ENCODE measurements at places on chromosomes 7 and 10. TPM values are rescaled to one million over a fixed set of nuclear protein-coding genes. Genes with fewer than 3 reads are reported as not detected.
A peak's percentile ranks its signal among the peaks of the same experiment; 100 is the strongest.

CFAP58 gene
- polyA plus RNA-seq = 0.30 TPM

PRSS37 gene
- polyA plus RNA-seq = not detected

DNA sequence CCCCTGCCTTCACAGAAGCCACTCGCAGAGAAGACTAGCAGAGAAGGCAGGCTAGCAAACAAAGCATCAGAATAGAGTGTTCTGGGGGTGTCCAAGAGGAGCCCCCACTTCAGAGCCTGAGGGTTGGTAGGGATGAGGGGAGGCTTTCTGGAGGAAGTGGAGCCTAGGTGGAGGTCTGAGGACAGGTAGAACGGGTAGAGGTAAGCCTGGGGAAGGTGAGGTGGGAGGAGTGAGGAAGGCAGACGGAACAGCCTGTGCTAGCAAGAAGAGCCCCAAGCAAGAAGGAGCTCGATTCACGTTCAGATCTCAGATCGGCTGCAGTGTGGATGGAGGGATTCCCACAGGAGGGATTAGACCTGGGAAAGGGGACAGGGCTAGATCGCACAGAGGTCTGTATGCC, 66.0 kb upstream of the DUSP5 start:
- no peak for DNase-seq

- no peak for DNase-seq
Observed at GRCh38 chr10:19098803-19099202, 50.2 kb downstream of the MALRD1 start.

- no peak for DNase-seq
Observed at GRCh38 chr10:71197955-71198354, 14.4 kb upstream of the UNC5B start.

- DNase-seq = peak; percentile 20
Observed at GRCh38 chr7:41255716-41256115, 447.2 kb downstream of the INHBA start.

GRCh38 chr7:130374507-130374906, 5.8 kb upstream of the CPA1 start:
- DNase-seq = no peak

DNA sequence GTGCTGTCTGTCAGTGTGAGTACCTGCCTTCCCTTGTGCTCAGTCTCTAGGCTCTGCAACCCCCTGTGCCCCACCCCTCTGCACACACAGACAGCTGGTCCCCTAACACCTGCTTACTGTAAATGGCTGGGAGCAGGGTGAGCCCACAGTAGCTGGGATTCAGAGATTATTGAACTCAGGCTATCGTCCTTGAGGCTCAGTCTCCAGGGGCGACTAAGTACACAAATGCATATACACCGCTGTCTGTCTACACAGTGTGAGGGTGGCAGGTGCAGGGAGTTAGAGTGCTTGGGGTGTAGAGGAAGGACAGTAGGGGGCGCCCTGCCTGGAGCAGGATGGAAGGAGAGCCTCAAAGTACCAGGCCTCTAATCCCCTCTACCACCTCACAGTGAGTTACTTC, 12.9 kb downstream of the UPP1 start:
- DNase-seq = no peak

Measured in GM23248 (cell line).